ENCODE measurements at places on chromosomes 2 and 18.

DNA sequence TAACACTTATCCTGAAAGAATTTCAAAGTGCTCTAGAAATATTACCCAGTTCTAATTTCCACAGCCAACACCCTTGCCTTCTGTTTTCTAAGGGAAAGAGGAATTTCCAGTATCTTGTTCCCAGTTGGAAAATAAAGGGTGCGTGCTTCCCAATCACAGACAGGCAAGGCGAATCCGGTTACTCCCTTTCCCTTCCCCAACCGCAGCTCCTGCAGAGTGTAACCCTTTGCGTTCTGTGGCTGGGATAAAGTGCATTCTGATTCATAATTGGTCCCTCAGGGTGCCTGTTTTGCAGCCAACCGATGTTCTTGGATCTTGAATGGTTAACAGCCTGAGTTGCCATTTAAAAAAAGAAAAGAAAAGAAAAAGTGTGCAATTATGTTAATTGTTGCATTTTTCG, 40.6 kb upstream of the PGAP1 start:
- no peak for DNase-seq

- DNase-seq = no peak
Measured at GRCh38 chr18:26497866-26498265, 50.5 kb downstream of the KCTD1 start.

DNA sequence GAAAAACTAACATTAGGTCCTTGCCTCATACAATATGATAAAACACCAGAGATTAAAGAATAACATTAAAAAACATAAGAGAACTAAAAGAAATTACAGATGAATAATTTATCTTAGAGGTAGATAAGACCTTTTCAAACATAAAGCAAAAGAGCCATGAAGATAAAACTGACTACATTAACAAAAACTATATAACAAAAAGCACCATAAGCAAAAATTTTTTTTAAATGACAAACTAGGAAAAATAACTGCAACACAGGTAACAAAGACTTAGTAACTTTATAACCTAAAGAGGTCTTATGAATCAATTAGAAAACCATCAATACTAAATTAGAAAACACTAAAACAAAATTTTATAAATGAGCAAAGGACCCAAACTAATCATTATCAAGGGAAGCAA, 16.3 kb upstream of the SERTAD2 start:
- DNase-seq = no peak

DNA sequence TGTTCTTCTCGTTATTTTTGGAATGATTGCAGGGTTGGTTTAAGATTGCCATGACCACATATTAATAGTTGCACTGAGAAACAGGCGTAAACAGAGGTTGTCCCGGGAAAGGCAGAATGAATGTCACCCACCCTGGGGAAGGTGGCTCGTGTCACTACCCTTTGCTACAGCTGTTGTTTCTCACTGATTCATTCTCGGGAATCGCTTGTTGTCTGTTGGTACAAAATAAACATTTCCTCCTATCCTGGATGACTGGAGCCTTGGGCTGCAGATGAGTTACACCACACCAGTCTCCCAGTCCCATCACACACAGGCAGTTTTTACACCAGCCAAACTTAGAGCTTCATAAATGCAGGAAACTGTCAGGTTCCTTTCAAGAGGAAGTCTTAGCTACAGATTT, 216.7 kb downstream of the GBX2 start:
- DNase-seq = no peak

DNA sequence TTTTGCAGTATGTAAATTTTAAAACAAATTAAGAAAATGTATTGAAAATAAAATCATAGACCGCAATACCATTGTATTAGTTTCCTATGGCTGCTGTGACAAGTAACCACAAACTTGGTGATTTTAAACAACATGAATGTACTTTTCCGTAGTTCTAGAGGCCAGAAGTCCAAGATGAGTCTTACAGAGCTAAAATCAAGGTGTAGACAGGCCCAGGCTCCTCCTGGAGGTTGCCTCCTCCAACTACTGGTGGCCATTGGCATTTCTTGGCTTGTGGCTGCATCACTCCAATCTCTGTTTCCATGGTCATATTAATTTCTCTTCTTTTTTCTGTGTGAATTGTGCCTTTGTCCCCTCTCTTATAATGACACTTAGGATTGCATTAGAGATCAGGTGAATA, 59.2 kb upstream of the ETAA1 start:
- no peak for DNase-seq

DNA sequence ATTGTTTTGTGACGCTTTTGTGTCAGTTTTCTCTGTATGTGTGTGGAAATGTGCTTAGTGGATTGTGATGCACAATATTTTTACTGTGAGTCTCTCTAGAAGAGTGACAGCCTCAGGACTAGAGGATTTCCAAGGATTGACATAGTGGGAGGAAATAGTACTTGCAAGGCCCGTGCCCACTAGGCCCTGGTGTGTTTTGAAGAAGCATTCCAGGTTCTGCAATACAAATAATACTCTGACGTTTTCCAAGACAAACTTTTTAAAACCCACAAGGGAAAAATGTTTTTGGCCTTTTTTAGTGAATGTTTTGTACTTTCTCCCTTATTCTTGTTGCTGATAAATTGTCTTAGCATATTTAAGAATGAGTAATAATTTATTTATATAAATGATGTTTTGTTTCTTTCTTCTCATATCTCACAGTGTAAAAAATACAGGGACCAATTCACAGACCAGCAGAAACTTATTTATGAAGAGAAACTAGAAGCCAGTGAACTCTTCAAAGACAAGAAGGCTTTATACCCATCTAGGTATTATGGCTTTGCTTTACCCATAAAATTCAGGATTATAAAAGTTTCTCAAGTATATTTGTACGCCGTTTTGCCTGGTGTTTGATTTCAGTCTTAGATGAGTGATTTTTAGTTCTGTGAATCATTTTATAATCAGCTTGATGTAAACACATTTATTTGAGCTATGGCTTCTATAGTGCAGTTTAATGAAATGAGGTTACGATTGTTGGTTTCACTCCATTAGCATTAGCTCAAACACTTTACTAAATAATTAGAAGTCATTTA, 165.6 kb downstream of the MYO1B start:
- DNase-seq = no peak

DNA sequence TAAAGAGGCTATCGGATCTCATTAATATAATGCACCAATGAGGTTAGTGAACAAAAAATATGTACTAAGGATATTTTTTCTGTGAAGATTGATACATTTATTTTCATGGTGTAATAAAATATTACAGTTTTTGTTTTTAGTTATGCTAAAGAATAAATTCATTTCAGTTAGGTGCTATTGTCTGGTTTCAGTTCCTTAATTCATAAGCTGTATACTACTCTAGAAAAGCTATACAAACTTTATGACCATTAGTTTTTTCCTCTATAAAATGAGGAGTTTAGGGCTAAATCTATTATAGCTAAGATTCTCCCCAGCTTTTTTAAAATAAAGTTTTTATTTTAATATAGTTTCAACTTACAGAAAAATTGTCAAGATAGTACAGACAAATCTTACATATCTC, 1311.7 kb upstream of the NXPH2 start:
- DNase-seq = no peak

DNA sequence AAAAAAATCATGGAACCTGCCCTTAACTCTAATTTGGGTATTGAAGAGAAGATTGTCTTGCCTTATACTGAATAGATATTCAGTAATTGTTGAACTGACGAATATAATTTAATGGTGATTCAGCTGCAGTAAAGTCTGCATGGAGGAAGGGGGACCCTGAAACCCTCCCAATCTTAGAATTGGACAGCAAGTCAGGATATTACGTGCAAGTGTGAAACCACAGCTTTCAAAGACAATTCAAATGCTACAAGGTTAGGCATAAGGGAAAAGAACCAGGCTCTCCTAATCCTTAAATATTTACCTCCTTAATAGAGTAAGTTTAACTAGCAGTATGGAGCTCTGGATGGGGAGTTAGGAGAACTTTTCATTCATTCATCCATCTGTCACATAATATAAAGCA, 226.9 kb upstream of the TNP1 start:
- DNase-seq = no peak

- DNase-seq = no peak
Measured at GRCh38 chr2:233486778-233487552, 79.6 kb downstream of the USP40 start.

GRCh38 chr2:122636097-122636496, 880.6 kb downstream of the TSN start:
- no peak for DNase-seq

Measured in SHP77 treated with DMSO at 0.1 percent for 48 hours (cell line).